A549 treated with GW870086 at 1 μM for 4 hours (cell line): ENCODE measurements at places on chromosomes 7 and 10. TPM values are rescaled to one million over a fixed set of nuclear protein-coding genes. Genes with fewer than 3 reads are reported as not detected.

Gene METTL27
- 7.1 to 11.1 TPM (median 10.1 TPM) in 5 replicates for total RNA-seq

Gene TUBAL3
- total RNA-seq, result 0.19 to 0.50 TPM (median 0.27 TPM) in 5 replicates

Gene HBP1
- total RNA-seq, result 12.0 to 21.2 TPM (median 19.2 TPM) in 5 replicates

Gene CLDN12
- 16.1 to 31.9 TPM (median 26.9 TPM) in 5 replicates for total RNA-seq

Gene CYP3A7
- total RNA-seq, result not detected in 5 replicates

Gene SLC26A3
- not detected in 5 replicates for total RNA-seq

Gene CFAP70
- total RNA-seq, result 0.10 to 0.21 TPM (median 0.14 TPM) in 5 replicates

Gene PITRM1
- 78.1 to 83.6 TPM (median 81.4 TPM) in 5 replicates for total RNA-seq

Gene RADIL
- total RNA-seq, result 1.4 to 3.0 TPM (median 2.2 TPM) in 5 replicates

Gene SLC12A9
- 11.1 to 17.1 TPM (median 15.8 TPM) in 5 replicates for total RNA-seq

Gene HTR7
- 0.09 to 0.15 TPM (median 0.13 TPM) in 4 of 5 replicates, not detected in the other for total RNA-seq

Gene MICALL2
- 18.7 to 28.9 TPM (median 25.9 TPM) in 5 replicates for total RNA-seq

Gene NRCAM
- 66.0 to 105 TPM (median 95.4 TPM) in 5 replicates for total RNA-seq

Gene ASZ1
- total RNA-seq, result not detected in 5 replicates

Gene CDH23
- total RNA-seq, result 1.9 to 3.4 TPM (median 2.1 TPM) in 5 replicates

Gene PPP2R2D
- 22.7 to 31.4 TPM (median 30.2 TPM) in 5 replicates for total RNA-seq

Gene HECW1
- 14.9 to 18.6 TPM (median 16.7 TPM) in 5 replicates for total RNA-seq

Gene UNCX
- total RNA-seq, result not detected in 5 replicates

Gene NPSR1
- not detected in 5 replicates for total RNA-seq

Gene MAT1A
- total RNA-seq, result 0.03 to 0.05 TPM in 2 of 5 replicates, not detected in the others
